ENCODE measurements at places on chromosomes 5 and 9. TPM values are rescaled to one million over a fixed set of nuclear protein-coding genes. Genes with fewer than 3 reads are reported as not detected.

Gene PRRX2
- 0.50 TPM for total RNA-seq

DNA sequence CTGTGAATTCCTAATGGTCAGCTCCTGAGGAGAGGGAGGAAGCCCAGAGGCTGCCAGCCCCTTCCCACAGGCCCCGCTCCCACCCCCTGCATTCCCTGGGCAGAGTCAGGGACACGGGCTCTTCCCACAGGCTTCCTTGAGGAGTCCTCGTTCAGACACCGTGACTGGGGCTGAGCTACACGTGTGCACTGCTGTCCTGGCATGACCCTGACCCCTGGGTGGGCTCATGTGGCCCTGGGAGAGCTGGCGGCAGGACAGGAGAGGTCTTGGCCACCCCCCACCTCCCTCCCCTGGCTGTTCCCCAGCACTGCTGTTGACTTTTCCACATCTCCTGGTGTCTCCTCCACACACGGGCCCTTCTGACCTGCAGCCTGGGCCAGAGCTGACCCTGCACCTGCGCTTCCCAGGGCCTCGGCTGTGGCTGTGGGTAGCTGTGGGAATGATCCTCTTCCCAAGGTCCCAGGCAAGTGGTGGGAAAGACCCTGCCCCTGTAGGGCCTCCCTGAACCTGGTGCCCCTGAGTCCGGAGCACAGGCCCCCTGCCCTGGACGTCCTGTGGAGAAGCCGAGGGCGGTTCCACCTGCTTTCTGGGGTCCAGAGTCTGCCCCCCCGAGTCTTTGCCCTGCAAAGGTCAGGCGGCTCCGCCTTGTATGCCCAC is 56.5 kb upstream of the NKD2 start:
- no peak for DNase-seq

GRCh38 chr9:109629615-109630014 is 131.5 kb upstream of the PTPN3 start:
- no peak for DNase-seq

DNA sequence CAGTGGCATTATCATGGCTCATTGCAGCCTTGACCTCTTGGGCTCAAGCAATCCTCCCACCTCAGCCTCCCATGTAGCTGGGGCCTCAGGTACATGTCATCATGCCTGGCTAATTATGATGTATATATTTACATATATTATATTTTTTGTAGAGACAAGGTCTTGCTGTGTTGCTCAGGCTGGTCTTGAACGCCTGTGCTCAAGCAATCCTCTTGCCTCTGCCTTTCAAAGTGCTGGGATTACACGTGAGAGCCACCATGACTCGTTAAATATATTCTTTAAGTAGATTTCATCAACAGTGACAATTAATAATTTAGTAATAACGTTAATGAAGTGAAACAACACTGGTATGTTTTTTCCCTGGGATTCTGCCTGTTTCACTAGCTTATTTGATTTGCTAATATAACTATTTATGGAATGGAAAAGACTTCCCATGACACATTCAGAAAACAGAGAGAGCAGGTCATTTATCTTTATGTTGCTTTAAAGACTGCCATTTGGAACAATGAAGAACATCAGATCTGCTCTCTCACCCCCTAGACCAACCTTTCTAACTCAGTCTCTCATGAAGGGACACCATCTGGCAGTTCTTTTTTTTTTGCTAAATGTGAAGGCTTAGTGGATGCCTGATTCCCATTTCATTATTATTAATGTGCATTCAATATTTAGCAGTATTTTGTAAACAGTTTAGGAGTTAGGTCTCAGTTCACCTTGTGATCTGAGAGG is 295.6 kb downstream of the KIF4B start:
- no peak for DNase-seq
